ENCODE measurements at places on chromosomes 1 and 21.

DNA sequence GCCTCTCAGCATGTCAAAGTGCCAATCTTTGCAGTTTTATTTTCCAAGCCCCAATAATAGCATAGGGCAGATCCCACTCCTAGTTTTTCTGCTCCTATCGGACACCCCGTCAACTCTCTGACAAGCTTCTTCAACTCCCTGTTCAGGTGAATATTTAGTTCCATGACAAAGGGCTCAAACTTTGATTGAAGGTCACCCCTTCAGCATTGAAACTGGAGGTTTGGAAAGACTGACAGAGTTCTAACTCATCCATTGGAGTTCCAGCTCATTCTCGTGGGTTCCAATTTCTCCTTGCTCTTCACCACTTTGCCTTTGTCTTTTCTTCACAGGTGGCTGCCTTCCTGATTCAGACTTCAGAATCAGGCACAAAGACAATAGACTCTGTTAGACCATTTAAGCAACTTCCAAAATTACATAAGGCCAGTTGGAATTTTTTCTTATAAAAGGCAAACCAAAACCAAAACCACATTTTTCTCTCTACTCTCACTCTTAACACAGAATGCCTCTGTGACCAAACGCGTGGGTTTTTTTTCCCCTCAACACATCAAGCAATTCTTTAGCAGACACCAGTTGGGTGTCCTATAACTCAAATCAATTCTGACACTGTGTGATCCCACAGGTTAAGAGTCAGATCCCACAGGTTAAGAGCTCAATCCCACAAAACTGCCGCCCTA is 169.3 kb upstream of the USP25 start:
- DNase-seq: no peak

- no peak for DNase-seq
Observed at GRCh38 chr1:180912801-180913565, at the start of gene KIAA1614. TSS of gene KIAA1614 (plus strand) at chr1:180912897. CDS start at chr1:180913244, 347 bp downstream.

GRCh38 chr1:78722947-78723346 is 73.3 kb downstream of the IFI44 start:
- no peak for DNase-seq

DNA sequence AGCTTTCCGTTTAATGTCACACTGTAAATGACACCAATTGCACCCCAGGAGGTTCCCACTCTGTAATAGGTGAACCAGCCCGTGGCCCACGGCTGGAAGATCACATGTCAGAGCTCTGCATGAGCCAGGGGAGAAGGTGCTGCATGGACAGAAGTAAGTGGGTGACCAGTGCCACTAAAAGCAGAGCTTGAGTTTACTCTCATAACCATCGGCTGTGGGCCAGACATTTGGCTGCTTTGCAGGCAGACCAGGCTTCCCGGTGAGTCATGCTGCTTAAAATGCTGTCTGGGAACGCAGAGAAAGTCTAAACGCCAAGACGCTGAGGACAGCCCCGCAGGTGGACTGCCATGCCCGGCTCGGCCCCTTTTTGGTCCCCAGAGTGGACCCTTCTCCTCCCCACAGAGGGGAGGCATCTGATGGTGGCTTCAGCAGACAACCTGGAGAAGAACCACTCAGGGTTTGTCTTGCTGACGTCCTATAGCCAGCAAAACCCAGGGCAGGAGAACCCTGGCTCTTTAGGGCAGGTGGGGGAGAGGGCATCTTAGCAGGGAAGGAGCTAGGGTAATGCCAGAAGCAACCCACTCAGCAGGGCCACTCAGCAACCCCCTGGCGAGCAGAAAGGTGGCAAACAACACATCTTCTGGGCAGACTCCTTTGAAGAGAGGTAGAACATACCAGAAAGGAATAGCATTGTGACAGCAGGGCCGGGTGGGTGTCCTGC is 7.3 kb downstream of the KIAA2013 start:
- DNase-seq: no peak

- no peak for DNase-seq
Observed at GRCh38 chr1:204222006-204222763, 8.4 kb upstream of the GOLT1A start.

DNA sequence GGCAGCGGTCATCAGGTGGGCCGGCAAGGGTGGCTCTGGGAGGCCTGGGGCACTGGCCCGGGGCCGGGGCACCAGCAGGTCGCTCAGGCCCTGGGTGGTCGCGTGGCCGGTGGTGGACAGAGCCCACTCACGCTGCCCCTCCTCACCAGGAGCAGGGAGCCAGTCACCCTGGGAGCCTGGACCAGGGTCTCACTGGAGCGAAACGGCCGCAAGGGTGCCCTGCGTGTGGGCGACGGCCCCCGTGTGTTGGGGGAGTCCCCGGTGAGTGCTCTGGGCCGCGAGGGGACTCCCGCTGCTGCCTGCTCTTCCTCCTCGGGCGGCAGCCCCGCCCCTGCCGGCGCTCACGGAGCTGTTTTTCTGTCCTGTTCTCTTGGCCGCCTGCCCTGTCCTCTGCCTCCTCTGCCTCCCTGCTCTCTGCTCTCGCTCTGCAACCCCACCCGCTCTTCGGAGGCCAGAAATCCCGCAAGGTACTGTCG is 23.5 kb downstream of the RNF223 start:
- no peak for DNase-seq

GRCh38 chr21:41584603-41585176 is 76.7 kb upstream of the TMPRSS2 start:
- no peak for DNase-seq

GRCh38 chr1:236677641-236678235 is 8.6 kb upstream of the ACTN2 start:
- DNase-seq: no peak

- peak; percentile 26 for DNase-seq
Observed at GRCh38 chr1:92951141-92951582, 10.1 kb downstream of the DIPK1A start.

GRCh38 chr1:167109125-167109524 is 15.2 kb downstream of the STYXL2 start:
- no peak for DNase-seq

- DNase-seq: no peak
Observed at GRCh38 chr1:61907102-61907501, 164.8 kb downstream of the PATJ start.

DNA sequence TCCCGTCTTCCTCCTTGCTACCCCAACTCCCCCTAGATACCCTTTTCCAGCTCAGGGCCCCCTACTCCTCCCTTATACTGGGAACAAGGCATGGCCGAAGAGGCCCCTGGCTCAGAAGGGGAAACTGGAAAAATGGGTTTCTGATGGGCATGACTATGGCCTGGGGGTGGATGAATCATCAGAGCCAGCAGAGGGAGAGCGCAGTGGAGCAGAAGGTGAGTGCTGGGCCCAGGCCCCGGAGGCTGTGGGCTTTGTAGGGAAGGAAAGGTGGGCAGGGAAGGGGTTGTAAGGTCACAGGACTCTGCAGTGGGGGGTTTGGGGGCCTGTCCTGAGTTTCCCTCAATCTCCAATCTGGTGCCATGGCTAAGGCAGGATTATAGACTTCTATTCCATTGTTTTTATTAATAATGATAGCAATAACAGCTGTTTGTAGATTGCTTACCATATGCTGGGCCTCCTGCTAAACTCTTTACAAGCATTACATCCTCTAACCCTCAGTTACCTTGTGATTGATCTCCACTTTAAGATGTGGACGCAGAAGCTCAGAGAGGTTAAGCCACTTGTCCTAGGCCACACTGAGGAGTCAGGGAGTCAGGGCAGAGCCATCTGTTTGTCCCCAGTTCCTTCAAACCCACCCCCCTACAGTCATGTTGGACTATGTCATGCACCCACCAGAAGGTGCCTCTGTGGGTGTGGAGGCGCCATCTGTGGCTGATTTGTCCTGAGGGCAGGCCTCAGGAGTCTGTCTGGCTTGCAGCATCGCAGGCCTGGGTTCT is 36.2 kb upstream of the ZNF362 start:
- DNase-seq: peak; percentile 60

DNA sequence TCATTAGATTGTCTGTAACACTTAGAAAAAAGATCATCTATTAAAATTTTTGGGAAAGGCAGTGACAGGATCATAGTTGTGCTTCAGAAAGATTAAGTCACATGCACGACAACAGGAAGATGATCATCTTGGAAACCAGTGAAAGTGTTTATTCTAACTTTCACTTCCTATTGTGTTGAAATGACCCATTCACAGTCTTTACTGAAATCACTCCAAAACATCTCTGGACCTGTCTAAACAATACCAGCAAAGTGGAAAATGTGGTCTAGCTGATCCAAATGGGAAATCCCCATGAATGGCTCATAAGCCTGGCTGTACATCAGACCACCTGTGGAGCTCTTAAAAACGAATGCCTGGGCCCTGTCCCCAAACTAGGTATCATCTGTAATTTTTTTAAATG is 111.1 kb upstream of the ETV3 start:
- no peak for DNase-seq

DNA sequence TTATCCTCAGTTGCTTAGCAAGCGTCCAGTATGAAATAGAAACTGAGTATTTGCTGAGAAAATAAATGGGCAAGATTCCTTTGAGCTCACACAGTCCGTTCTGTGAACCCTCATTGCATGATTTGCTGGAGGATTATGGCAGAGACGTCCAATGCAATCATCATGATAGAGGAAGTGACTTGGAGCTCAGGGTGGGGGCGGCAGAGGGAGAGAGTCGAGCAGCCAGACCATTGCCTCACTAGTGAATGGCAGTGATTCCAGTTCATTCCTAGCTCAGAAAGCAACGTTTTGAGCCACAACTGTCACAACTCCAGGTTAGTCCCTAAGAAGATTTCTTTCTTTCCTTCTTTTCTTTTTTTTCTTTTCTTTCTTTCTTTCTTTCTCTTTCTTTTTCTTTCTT is 27.5 kb upstream of the COL9A2 start:
- no peak for DNase-seq

GRCh38 chr1:153058154-153058553 is 842 bp upstream of the SPRR2A start:
- no peak for DNase-seq

DNA sequence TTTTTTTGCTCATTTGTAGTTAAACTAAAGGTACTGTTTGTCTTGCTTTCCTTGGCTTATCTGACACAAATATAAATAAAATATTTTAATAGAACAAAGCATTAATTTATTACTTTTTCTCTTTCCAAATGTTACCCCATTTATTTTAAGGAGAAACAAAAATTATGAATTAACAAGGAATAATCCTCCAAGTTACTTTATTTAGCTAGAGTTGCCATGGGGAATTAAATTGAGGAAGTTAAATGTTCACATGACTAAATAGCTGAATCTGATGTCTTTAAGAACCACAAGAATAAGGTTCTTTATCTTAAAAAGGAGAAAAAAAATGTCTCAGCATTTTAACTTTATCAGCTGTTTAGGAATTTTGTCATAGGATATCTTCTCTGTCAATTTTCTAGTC is 12.3 kb downstream of the ATG4C start:
- no peak for DNase-seq

- DNase-seq: no peak
Observed at GRCh38 chr1:201591348-201591747, 52.4 kb downstream of the NAV1 start.

- DNase-seq: no peak
Observed at GRCh38 chr1:66654643-66655042, 97.6 kb upstream of the DYNLT5 start.

- DNase-seq: no peak
Observed at GRCh38 chr1:43271186-43272118, 1.7 kb downstream of the TMEM125 start.

GRCh38 chr1:216207154-216207553 is 216.1 kb downstream of the USH2A start:
- no peak for DNase-seq

DNA sequence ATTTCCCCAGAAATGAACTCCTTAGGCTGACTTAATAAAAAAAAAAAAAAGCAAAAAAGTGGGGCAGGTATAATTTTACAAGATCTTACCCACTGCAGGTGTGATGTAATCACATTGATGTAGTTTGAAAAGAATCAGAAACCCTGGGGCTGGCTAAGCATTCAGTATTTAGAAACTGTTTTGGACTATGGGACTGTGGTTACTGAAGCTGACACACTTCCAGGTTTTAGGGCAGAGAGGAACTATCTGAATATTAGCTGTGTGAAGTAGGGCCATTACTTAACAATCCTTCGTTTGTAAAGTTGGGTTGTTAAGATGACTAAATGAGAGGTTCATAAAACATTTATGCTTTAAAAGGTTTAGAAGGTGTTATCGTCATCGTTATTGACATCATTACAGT is 165.3 kb downstream of the FASLG start:
- DNase-seq: no peak

GRCh38 chr1:149995927-149996326 is 14.6 kb downstream of the OTUD7B start:
- no peak for DNase-seq

DNA sequence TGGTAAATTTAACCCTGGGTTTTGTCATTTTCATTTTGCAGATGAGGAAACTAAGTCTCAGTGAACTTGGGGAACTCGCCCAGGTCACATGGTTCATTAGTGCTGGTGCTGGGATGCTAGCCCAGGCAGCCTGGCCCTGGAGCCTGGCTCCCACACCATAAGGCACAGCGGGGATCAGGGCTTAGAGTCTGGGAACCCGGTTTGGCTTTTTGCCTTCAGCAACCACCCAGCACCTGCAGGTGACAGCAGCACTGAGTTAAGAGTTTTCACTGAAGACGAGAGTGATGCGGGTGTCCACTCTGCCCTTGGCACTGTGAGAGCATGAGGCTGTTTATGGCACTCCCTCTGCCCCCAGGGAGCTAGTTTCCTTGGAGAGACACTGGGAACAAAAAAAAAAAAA is 18.4 kb upstream of the CD101 start:
- DNase-seq: no peak

DNA sequence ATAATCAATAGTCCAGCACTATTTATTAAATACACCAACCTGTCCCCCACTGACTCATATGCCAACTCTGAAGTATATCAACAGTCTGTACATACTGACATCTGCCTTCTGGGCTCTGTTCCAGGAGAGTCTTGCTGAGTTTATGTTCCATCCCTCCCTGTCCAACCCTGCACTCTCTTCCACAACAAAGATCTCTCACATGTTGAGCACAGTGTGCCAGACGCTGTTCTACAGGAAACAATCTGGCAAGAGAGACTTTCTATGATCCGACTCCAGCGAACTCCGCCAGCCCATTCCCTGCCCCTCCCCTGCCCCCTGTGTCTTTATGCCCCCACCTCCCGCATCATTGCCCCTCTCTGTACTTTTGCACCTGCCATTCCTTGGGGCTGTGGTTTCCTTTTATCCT is 3.4 kb downstream of the LACTBL1 start:
- no peak for DNase-seq

- no peak for DNase-seq
Observed at GRCh38 chr21:27301220-27301619, 334.3 kb upstream of the ADAMTS5 start.

DNA sequence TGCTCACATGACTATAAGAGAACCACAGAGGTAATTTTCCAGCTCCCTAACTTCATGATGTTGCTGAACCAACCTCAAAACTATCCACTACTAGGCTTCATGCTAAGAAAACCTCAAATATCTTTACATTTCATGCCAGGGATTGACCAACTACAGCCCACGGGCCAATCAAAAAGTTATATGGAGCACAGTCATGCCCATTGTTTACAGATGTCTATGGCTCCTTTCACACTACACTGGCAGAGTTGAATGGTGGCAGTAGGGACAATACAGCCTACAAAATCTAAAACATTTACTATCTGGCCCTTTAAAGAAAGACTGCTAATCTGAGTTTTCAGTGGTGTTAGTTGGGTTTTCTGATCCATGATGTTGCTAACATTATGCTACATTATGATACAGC is 154.8 kb downstream of the TM2D1 start:
- DNase-seq: no peak

- no peak for DNase-seq
Observed at GRCh38 chr21:38170704-38171682, 85.8 kb upstream of the KCNJ15 start.

Measured in HCT116 (cell line).